Activated naive CD4-positive, alpha-beta T cell treated with anti-CD3 and anti-CD28 coated beads for 36 hours (primary cell): ENCODE measurements at places on chromosomes 6 and 20.
A peak's percentile ranks its signal among the peaks of the same experiment; 100 is the strongest.

DNA sequence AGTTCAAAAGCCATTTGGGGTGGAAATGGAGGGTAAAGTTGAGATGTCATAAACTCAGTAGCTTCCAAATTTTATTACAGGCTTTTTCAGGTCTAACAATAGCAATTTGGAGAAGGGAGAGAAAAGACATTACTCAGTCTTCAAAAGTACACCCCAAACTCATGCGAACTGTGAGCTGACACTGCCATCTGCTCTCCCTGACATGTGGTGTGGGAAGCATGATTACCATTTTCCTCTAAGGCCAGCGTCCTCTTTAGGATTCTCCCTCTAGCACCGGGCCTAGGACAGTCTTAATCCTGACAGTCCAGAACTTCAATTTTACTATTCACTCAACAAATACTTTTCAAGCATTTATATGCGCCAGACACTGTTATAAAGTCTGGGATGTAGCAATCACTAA lies 536.0 kb upstream of the JARID2 start:
- no peaks in the 10 kb centered on the region for H3K27me3 ChIP-seq
- peaks cover 35% of the 10 kb centered on the region for H3K4me1 ChIP-seq
- peak overlapping the region; percentile 80 for H3K27ac ChIP-seq
- H3K36me3 ChIP-seq = no peaks in the 10 kb centered on the region

DNA sequence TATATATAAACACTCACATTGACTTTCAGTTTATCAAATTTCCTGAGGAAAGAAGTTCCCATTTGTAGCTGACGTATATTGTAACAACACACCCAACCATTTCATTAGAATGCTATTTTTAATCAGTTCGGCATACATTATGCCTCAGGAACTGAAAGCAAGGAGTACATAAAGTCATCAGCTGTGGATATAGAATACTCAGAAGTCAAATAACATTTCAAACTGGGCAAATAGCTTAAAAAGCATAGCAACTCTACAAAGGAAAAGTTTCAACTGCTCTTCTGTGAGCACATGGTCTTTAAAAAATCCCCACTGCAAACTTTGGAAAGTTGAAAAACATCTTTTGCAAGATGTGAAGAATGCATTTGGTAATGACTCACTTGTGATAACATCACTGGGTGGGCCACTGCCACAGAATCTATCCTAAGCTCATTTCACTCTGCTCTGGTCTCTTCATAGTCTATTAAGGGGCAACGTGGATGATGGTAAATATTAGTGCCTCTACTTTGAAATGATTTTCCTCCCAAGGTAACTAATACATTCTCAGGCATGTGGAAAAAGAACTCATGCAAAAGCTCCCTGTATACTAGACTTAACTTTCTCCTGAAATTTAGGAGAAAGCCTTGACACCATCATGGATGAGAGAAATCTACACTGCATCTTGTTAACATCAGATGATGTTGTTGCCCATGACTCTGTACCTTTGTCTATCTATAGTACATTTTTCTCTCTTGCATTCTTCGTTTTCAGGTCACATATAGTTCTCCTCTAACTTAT lies 49.2 kb downstream of the FYN start:
- H3K27me3 ChIP-seq = no peaks in the 10 kb centered on the region
- H3K4me1 ChIP-seq = peaks cover 83% of the 10 kb centered on the region
- peak overlapping the region; percentile 89 for H3K27ac ChIP-seq
- peak overlapping the region; percentile 39 for H3K4me3 ChIP-seq
- DNase-seq = no peak
- H3K36me3 ChIP-seq = peaks cover 22% of the 10 kb centered on the region

GRCh38 chr6:16511723-16512489 lies 249.4 kb downstream of the ATXN1 start:
- no peaks in the 10 kb centered on the region for H3K27me3 ChIP-seq
- peak; percentile 69 for DNase-seq
- no peak overlapping the region for H3K4me3 ChIP-seq
- H3K36me3 ChIP-seq = no peaks in the 10 kb centered on the region

DNA sequence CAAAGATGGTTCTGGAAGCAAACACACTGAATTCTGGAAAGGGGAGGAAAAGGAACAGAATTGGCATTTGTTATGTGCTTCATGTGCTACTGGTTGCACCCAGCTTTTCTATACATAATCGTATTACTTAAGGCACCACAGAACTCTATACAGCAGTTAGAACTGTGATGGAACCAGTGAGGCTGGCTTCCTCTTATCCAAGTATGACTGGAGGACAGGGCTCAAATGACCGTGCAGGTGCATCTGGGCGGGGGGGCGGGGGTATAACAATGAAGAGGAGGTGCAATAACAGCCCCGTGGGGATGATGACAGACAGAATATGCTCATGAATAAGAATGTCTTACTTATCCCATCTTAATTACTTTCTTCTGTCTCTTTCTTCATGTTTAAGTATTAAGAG lies 144.2 kb downstream of the BTBD9 start:
- H3K27me3 ChIP-seq = no peaks in the 10 kb centered on the region
- H3K4me3 ChIP-seq = no peak overlapping the region

GRCh38 chr20:63037669-63038268 lies 31.0 kb upstream of the BHLHE23 start:
- DNase-seq = no peak
- H3K27me3 ChIP-seq = peaks cover 23% of the 10 kb centered on the region
- H3K36me3 ChIP-seq = no peaks in the 10 kb centered on the region
- no peak overlapping the region for H3K4me3 ChIP-seq

- H3K4me3 ChIP-seq = peak overlapping the region; percentile 61
- H3K27me3 ChIP-seq = no peaks in the 10 kb centered on the region
- H3K4me1 ChIP-seq = peaks cover 19% of the 10 kb centered on the region
- H3K27ac ChIP-seq = peak overlapping the region; percentile 70
Observed at GRCh38 chr6:13273931-13274706, 54.2 kb downstream of the TBC1D7 start.

GRCh38 chr20:3739054-3739925 lies 6.8 kb downstream of the HSPA12B start:
- H3K27ac ChIP-seq = no peak overlapping the region
- no peaks in the 10 kb centered on the region for H3K27me3 ChIP-seq
- no peaks in the 10 kb centered on the region for H3K4me1 ChIP-seq
- H3K36me3 ChIP-seq = no peaks in the 10 kb centered on the region
